ENCODE measurements at places on chromosomes 6 and 20.
A peak's percentile ranks its signal among the peaks of the same experiment; 100 is the strongest.

DNA sequence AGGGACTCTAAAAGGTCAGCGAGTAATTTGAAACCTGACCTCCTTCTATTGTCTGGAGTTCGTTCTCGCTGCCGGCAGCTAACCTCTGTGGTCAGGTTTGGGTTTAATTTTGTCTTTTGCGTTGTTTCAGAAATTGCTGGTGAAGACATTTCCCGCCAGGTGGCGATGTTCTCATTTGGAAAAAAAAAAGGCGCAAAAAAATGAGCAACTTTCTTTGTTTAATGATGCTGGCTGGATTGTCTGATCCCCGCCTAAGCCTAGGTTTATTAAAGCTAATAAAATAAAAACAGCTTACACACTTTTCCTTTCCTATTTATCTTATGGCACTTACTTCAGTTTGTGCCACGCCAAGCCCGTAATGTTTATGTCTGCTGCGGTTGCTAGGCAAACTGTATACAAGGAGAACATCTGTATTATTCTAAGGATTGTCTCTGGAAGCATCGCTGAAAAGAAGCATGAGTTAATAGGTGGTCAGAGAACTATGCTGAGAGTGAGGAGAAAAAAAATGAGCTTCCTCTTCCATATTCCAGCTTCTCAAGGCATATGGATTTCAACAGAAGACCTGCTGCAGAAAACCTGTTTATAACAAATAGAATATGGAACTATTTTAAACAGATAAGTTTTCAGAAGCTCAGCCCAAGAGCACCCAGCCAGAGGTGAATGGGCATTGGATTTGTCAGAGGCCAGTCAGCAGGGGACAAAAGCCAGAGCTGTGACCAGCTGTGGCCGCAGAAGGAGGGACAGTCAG is 205.7 kb downstream of the DOK5 start:
- no peak for DNase-seq

GRCh38 chr6:161161889-161162624 is 111.8 kb downstream of the AGPAT4 start:
- DNase-seq = peak; percentile 26

DNA sequence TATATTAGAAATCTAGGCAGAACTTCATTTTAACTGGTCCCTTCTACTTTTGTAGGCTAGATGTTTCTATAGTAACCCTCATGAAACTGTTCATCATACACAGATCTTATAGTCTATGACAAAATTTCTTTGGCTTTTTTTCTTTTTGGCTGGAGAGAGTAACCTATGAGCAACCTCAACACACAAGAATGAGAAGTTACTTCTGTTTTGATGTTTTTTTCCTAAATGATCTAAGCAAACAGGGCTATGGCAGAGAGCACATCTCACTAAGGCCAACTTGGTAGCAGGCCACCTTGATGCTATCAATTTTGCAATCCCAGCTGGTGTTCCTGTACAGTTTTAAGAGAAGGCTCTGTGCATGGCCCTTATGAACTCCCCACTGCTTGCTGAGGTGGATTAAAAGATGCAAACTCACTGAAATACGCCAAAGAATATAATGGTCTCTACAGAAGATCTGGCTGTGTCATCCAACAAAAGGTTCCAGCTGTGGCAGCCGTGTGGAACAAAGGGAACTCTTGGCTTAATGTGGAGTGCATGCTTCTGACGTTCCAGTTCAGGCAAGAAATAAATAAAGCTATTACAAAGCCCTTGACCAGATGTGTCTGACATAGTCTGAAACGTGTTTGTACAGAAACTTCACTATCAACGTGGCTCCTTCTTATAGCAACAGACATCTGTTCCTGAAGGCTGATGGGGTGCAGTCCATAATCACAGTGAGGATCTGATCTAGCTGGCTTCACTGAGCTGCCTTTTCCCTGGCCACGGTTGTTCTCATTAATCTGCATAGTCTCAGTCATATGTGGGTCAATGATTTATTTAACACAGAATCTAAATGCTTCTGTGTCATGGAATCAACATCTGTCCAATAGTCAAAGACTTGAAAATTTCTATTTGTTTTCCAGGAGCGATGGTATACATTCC is 481.1 kb downstream of the BMP2 start:
- DNase-seq = no peak

DNA sequence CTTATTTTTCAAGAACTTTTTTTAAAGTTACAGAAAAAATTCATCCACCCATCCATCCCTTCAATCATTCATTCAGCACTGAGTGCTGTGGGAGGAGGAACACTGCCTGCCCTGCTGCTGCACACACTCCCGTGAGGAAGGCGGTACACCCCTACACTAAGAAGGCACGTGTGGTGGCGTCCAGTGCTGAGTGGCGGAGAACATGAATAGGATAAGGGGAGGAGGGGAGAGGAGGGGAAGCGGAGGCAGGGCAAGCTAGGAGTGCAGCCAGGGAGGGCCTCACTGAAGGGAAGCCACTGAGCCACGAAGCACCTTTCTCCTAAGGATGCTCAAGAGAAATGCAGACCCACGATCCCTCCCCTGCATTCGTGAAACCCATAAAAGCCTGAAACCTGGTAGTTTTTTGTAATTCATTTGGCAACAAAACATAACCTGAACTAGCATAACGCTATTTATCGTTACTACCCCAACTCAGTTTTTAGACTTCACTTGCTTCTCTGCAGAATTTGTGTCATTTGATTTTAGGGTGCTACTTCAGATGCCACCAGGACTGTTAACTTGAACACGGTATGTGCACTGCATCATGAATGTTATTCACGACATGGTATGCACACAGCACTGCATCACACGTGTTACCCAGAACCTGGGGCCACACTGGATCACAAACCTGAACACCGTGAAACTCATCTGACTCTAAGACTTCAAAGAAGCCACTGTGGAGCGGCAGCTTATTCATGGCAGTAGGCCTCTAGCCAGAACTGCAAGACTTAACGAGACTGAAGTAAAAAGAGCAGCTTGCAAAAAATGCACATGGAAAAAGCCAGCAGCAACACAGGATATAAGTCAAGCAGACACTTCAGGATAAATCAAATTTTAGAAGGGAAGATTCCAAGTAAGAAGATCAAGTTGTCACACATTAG is 3.5 kb downstream of the RNASET2 start:
- no peak for DNase-seq

DNA sequence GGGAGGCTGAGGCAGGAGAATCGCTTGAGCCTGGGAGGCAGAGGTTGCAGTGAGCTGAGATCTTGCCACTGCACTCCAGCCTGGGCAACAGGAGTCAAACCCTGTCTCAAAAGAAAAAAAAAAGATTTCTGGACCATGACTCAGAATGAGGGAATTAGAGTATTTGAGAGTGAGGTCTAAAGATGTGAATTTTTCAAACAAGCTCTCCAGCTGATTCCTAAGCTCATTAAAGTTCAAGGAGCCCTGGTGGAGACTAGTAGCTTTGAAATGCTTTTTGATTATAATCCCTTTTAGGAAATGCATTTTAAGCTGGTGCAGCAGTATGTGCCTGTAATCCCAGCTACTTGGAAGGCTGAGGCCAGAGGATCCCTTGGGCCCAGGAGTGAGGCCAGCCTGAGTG is 21.8 kb upstream of the SRF start:
- no peak for DNase-seq

GRCh38 chr6:130368576-130368975 is 2.8 kb downstream of the TMEM200A start:
- DNase-seq = no peak

- no peak for DNase-seq
Measured at GRCh38 chr6:7933794-7934193, 23.2 kb upstream of the TXNDC5 start.

DNA sequence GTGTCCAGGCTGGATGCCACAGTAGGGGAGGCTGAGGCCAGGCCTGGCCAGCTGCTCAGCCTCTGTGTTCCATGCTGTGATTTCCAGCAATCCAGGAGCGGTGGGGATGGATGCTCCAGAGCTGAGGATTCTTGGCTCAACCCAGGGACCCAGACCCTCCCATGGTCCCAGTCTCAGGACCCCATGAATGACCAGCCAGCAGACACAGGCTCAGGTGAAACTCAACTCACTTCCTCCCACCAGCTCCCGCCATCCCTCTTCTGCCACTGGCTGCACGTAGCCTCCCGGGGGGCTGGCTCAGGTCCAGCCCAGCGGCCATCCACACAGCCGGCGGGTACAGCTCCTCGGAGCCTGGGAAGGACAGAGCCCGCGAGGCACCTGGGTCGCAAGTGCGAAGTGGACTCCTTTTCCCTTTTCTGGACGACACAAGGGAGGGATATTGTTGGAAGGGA is 54.5 kb upstream of the DACT2 start:
- no peak for DNase-seq

- DNase-seq = no peak
Measured at GRCh38 chr6:20709451-20709850, 175.2 kb downstream of the CDKAL1 start.

DNA sequence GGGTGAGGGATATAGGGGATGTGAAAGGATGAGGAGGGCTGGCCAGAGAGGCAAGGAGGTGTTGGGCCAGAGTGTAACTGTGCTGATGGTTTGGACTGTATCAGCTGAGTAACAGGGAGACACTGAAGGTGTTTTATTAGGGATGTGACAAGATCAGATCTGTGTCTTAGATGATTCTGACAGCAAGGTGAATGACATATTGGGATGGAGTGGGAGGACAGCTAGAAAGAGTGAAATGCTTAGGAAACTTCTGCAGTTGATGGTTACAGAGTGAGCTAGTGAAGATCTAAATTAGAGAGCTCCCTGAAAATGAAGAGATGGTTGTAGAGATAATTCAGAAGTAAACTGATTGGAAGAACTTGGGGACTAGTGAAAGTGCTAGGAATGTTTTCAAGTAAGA is 47.2 kb upstream of the ELOVL5 start:
- no peak for DNase-seq

- DNase-seq = no peak
Measured at GRCh38 chr6:130769861-130770260, 57.3 kb upstream of the SMLR1 start.

- DNase-seq = no peak
Measured at GRCh38 chr20:44253528-44253927, 6.4 kb downstream of the GDAP1L1 start.

GRCh38 chr6:85405175-85405852 is 44.6 kb upstream of the NT5E start:
- no peak for DNase-seq

DNA sequence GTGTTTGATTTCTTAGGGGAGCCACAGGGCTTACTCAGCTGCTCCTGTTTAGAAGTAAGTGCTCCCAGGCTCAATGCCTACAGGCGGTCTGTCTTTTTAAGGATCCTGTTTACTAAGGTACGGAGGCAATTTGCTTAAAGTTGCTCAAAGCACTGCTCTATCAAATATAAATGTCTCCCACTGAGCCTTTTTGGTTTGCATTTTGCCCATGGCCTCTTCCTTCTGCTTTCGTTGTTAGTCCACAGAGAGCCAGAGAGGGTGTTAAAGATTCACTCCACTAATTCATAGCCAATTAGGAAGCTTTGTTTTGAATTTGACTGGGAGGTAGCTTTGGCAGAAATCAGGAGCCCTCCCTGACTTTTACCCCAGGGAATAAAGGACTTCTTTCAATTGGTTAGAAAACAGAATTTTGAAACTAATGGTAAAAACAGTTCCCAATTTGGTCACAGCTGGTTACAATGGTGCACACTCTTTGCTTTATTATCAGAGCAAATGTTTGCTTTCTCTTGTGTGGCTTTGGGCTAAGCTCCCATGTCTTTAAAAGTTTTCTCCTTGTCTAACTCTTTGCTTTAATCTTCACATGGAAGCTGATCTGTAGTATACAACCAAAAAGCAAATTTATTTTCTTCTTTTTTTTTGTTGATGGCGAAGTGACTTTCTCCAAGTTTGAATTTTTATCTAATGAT is 126.2 kb downstream of the IMPG1 start:
- DNase-seq = no peak

- no peak for DNase-seq
Measured at GRCh38 chr6:47733879-47734558, 35.6 kb downstream of the ADGRF4 start.

Data from fibroblast of skin of left biceps (primary cell).